Activated T-cell treated with anti-CD3 and anti-CD28 coated beads, Interleukin-2, amount 50 U/mL, for 72 hours (primary cell): ENCODE measurements at places on chromosomes 6 and 20.

DNA sequence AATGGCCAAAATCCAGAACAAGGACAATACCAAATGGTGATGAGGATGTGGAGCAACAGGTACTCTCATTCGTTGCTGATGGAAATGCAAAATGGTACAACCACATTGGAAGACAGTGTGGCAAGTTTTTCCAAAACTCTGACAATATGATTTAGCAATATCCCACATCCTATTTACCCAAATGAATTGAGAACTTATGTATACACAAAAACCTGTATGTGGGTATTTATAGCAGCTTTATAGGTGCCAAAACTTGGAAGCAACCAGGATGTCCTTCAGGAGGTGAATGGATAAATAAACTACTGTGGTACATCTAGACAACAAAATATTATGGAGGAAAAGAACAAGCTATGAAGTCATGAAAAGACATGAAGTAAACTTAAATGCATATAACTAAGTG, 156.5 kb downstream of the TFAP2A start:
- H3K27ac ChIP-seq = no peak overlapping the region
- H3K4me1 ChIP-seq = no peaks in the 10 kb centered on the region
- H3K36me3 ChIP-seq = no peaks in the 10 kb centered on the region
- no peak for DNase-seq
- H3K27me3 ChIP-seq = no peaks in the 10 kb centered on the region

DNA sequence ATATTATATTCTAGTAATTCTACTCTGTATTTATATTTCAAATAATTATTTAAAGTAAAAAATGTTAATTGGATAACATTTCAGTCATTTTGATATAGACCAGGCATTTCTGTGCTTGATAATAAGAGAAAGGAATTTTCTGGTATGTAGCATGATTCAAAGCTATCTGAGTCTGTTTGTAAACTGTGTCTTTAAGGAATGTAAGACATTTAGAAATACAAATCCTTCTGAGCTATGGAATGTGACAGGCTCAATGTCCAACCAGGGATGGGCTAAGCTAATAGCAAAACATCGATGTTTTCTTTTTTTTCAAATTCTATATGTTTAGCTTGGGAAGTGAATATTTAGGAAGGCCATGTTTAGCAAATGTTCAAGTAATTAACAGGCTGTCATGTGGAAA, 41.5 kb upstream of the FAM83B start:
- DNase-seq = no peak
- H3K4me3 ChIP-seq = no peak overlapping the region
- no peak overlapping the region for H3K27ac ChIP-seq

DNA sequence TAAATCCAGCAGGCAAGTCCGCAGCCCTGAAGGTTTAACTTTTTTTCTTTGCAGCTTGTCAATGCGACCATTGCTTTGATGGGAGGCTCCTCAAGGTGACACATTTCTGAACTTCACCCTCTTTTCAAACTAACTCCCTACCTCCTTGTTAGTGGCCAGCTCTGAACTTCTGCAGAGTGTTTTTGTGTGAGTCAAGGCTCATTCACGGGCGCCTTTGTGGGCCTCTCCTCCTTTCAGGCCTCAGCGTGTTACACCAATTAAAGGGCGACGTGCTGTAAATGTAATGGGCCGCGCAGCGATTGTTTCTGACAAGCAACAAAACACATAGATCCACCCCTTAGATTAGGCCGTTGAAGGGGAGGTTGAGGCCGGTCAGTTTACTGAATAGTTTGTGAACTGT, 45.5 kb upstream of the NR2E1 start:
- peak overlapping the region; percentile 52 for H3K4me3 ChIP-seq
- H3K4me1 ChIP-seq = peaks cover 45% of the 10 kb centered on the region
- no peaks in the 10 kb centered on the region for H3K36me3 ChIP-seq
- DNase-seq = no peak
- peaks cover 89% of the 10 kb centered on the region for H3K27me3 ChIP-seq

- peaks cover 4% of the 10 kb centered on the region for H3K36me3 ChIP-seq
- H3K27me3 ChIP-seq = no peaks in the 10 kb centered on the region
- H3K4me1 ChIP-seq = peaks cover 7% of the 10 kb centered on the region
- no peak overlapping the region for H3K4me3 ChIP-seq
- no peak for DNase-seq
These were observed 29.1 kb downstream of the CDKAL1 start for GRCh38 chr6:20563377-20563776.

DNA sequence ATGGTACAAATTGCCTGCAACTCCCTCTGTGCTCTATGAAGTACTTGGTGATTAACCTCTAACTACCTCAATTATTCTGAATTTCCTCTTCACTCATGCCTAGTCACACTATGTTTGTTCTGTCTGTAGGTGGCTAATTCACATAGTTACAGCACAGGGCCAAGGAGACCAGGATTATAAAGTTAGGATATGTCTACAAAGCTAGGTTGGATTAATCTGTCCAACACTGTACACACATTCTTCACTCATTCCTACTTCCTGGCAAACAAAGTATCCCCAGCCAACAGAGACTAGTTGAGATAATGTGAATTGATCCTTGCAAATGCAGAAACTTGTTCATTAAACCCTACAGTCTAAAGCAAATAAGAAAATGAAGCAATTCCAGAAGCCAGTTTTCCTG, 269.8 kb downstream of the HACE1 start:
- no peaks in the 10 kb centered on the region for H3K4me1 ChIP-seq
- no peak overlapping the region for H3K4me3 ChIP-seq
- no peaks in the 10 kb centered on the region for H3K36me3 ChIP-seq
- no peak for DNase-seq
